ENCODE measurements at places on chromosomes 12 and 14. TPM values are rescaled to one million over a fixed set of nuclear protein-coding genes. Genes with fewer than 3 reads are reported as not detected.

The FAM234B gene
- total RNA-seq, result 4.8 TPM

DNA sequence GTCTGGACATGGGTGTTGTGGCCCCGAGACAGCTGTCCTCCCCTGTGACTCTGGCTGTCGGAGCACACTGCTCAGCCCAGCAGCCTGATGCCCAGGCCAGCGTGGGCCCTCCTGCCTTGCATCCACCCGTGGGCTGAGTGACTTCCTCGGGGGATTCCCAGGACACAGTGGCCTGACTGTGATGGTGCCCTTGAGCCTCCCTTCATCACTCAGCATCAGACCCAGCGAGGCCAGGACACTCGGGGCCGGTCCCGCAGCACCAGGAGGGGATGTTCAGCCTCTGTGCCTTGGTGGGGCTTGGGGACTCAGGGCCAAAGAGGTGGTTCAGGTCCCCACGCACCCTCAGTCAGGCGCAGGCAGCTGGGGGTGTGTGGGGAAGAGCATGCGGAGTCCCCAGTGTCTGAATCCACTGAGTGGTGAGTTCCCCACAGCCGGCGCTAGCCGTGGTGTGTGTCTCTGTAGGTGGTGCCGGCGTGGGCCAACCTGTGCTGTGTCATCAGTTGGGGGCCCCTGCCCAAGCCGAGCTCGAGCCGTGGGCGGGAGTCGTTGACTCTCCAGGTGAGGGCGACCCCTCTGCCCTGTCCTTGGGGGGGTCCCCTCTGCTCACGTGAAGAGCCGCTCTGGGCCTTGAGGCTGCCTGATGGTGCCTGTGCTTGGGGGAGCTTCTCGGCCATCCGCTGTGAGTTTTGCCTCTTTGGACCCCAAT lies 185.8 kb downstream of the ADGRD1 start:
- no peaks in the 10 kb centered on the region for H3K27me3 ChIP-seq
- H3K4me1 ChIP-seq, result no peaks in the 10 kb centered on the region
- no peak overlapping the region for H3K27ac ChIP-seq
- H3K4me3 ChIP-seq, result no peak overlapping the region
- H3K36me3 ChIP-seq, result no peaks in the 10 kb centered on the region

The ETFBKMT gene
- 4.4 TPM for total RNA-seq

The SDS gene
- not detected for total RNA-seq

The SRRM4 gene
- not detected for total RNA-seq

DNA sequence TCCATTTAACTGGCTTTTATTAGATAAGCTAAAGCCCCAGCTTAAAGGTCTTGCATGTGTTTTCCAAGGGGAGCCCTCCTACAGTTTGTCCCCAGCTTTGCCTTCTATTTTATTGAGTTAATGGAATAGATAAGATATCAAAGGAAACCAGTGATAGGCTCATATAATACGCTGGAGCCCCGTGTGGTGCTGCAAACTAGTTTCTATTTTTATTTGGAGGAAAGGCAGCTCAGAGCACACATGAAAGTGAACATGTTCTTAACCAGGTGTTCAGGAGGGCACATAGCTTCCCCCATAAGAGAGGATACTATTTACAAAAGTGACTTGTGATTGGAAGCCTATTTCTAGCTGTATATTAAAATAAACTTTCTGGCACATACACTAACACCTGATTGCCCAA lies 251.7 kb downstream of the PDZRN4 start:
- no peak for DNase-seq
- no peak overlapping the region for H3K4me3 ChIP-seq
- H3K4me1 ChIP-seq, result no peaks in the 10 kb centered on the region
- H3K36me3 ChIP-seq, result no peaks in the 10 kb centered on the region
- no peaks in the 10 kb centered on the region for H3K27me3 ChIP-seq

DNA sequence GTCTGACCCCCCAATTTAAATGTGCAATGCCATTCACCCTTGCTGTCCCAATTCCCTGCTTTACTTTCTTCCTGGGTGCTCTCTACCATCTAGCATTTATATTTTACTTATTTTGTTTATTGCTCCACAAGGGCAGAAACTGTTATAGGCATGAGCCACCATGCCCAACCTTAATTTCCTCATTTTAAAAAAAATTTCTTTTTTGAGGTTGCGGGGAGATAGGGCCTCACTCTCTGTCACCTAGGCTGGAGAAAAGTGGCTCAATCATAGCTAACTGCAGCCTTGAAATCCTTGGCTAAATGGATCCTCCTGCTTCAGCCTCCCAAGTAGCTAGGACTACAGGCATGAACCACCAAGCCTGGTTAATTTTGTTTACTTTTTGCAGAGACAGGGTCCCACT lies 13.0 kb downstream of the HPD start:
- no peaks in the 10 kb centered on the region for H3K36me3 ChIP-seq
- H3K4me1 ChIP-seq, result no peaks in the 10 kb centered on the region
- no peak overlapping the region for H3K4me3 ChIP-seq
- H3K27ac ChIP-seq, result no peak overlapping the region
- DNase-seq, result no peak

The CLEC4D gene
- 0.16 TPM for total RNA-seq

The CPNE6 gene
- 2.9 TPM for total RNA-seq

The FLVCR2 gene
- 2.4 TPM for total RNA-seq

The GON7 gene
- 10.5 TPM for total RNA-seq

GRCh38 chr14:101469382-101470247 lies 91.7 kb upstream of the DIO3 start:
- H3K36me3 ChIP-seq, result no peaks in the 10 kb centered on the region
- H3K27ac ChIP-seq, result no peak overlapping the region
- no peaks in the 10 kb centered on the region for H3K27me3 ChIP-seq
- no peaks in the 10 kb centered on the region for H3K4me1 ChIP-seq

The DHRS1 gene
- total RNA-seq, result 34.6 TPM

DNA sequence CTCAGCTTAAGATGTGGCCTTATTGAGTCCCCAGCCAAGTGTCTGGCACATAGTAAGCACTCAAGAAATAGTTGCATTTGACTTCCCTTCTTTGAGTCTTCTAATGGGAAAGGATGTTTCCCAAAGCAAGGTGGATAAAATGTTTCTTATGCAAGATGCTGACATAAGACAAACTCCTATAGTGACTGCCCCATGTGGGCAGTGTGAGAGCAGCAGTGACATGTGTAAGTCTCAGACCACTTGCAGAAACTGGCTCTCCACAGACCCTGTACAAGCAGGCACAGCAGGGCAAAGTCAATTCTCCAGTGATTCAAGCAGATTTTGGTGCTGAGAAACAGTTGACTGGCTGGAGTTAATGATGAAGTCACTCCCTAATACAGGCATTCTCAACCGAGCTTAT lies 255.3 kb downstream of the ANO2 start:
- no peaks in the 10 kb centered on the region for H3K36me3 ChIP-seq
- H3K27me3 ChIP-seq, result no peaks in the 10 kb centered on the region
- no peak overlapping the region for H3K4me3 ChIP-seq
- H3K27ac ChIP-seq, result no peak overlapping the region

DNA sequence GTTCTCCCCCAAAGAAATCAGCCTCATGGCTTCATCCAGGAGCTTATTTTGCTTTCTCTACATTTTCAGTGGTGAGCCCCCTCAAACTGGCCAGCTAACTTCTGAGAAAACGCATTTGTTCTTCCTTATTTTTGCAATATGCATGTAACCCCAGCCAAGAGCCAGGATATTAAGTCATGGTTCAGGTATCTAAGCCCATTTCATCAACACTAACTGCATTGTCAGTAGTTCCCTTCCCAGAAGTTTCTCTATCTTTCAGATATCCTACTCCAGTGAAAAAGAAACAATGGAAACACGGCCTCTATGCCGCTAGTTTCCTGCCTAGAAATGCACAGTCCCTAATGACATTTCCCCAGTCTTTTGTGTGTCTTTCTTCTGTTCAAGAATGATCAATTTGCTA lies 102.8 kb upstream of the RASSF8 start:
- no peaks in the 10 kb centered on the region for H3K4me1 ChIP-seq
- H3K4me3 ChIP-seq, result no peak overlapping the region
- no peak for DNase-seq
- no peaks in the 10 kb centered on the region for H3K27me3 ChIP-seq
- H3K27ac ChIP-seq, result no peak overlapping the region
- no peaks in the 10 kb centered on the region for H3K36me3 ChIP-seq

- no peak overlapping the region for H3K27ac ChIP-seq
- no peaks in the 10 kb centered on the region for H3K4me1 ChIP-seq
- no peaks in the 10 kb centered on the region for H3K36me3 ChIP-seq
Observed at GRCh38 chr12:28104316-28104715, 85.9 kb upstream of the CCDC91 start.

GRCh38 chr14:101929946-101930345 lies 34.4 kb upstream of the DYNC1H1 start:
- peak; percentile 52 for DNase-seq
- no peaks in the 10 kb centered on the region for H3K36me3 ChIP-seq
- no peak overlapping the region for H3K27ac ChIP-seq
- peaks cover 23% of the 10 kb centered on the region for H3K4me1 ChIP-seq

- peaks cover 10% of the 10 kb centered on the region for H3K4me1 ChIP-seq
- no peak overlapping the region for H3K4me3 ChIP-seq
- no peak overlapping the region for H3K27ac ChIP-seq
- H3K27me3 ChIP-seq, result no peaks in the 10 kb centered on the region
Observed at GRCh38 chr12:104313568-104314241, 10.2 kb downstream of the EID3 start.

The PTPRR gene
- 0.99 TPM for total RNA-seq

DNA sequence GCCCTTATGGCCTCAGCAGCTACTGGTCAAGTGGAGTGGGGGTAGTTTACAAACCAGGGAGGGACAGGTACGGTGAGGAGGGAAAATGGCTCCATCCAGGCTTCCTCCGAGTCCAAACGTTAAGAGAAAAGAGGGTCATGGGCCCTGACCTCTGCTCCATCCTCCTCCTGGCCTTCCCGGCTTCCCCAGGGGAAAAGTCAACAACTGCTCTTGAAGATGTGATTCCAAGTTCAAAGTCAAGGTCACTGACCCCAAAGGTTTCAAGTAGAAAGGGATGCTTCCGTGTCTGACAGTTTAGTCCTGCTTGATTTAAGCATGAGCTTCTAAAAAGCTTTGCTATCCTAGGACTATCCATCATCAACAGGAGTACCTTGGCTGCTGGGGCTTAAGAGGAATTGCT lies 28.5 kb downstream of the CCDC88C start:
- H3K27ac ChIP-seq, result no peak overlapping the region
- H3K27me3 ChIP-seq, result no peaks in the 10 kb centered on the region
- no peak for DNase-seq
- peaks cover 5% of the 10 kb centered on the region for H3K4me1 ChIP-seq
- no peaks in the 10 kb centered on the region for H3K36me3 ChIP-seq

DNA sequence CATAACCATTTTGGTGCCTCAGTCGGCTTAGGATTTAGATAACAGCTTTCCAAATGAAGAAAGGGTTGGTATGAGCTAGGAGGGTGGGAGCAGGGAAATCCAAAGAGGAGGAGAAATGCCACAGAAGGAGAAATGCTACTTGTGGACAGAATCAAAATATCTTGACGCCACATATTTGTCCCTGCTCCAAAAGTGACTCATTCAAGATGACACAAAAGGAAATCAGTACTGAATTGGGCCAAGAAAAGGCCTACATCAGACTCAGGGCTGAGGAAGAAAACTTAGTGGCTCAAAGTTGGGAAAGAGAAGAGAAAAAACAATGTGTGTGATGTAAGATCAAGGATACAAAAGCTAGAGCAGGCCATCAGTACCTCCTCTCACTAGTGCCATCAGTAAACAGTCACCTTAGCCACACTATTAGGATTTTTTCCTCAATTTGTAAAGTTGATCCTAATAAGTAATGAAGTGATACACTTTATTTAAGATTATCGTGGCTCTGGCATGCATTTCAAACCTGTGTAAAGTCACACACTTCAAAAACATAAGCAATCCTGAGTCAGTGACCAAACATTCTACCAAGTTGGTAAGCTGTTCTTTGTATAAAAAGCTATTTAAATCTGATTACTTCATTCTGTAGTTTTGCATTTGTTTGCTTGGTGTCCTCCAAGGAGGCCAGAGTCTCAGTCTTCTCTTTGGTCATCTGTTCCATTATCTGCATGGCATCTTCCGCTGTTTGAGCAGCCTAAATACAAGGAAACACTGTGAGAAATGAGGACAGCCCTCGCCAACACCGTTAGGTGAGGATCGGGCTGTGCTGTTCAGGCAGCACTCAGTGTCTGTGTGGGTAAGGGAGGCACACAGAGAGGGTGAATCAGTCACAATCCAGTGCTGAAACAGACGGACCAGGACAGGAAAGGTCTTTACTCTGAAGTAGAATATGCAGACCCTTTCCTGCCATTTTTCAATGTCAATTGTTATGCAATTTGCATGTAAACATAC lies 52.6 kb upstream of the VPS33A start:
- no peak for DNase-seq
- H3K4me3 ChIP-seq, result no peak overlapping the region
- peak overlapping the region; percentile 58 for H3K27ac ChIP-seq
- H3K27me3 ChIP-seq, result no peaks in the 10 kb centered on the region
- peaks cover 6% of the 10 kb centered on the region for H3K4me1 ChIP-seq

The TSHR gene
- total RNA-seq, result not detected

- no peak overlapping the region for H3K4me3 ChIP-seq
- no peak for DNase-seq
- H3K27me3 ChIP-seq, result peaks cover 6% of the 10 kb centered on the region
- no peaks in the 10 kb centered on the region for H3K4me1 ChIP-seq
Observed at GRCh38 chr12:132410849-132411248, 79.1 kb upstream of the FBRSL1 start.

- H3K4me3 ChIP-seq, result peak overlapping the region; percentile 45
- H3K27me3 ChIP-seq, result no peaks in the 10 kb centered on the region
- H3K4me1 ChIP-seq, result peaks cover 52% of the 10 kb centered on the region
Observed at GRCh38 chr14:50002926-50003212, 110.0 kb downstream of the ARF6 start.

DNA sequence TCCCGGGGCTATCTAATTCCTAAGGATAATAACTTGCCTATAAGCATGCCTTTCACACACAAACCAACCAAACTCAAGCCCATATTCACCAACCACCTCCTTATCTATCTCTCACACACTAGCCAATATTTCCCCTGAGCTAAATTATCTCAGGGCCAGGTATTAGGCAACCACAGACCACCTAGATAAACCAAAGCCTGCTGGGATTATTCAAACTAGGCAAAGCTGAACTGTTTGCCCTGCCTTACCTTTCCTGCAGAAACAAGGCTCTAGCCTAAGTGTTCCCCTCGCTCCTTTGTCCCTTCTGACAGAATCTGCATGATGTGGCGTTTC lies 114.7 kb upstream of the EEA1 start:
- no peaks in the 10 kb centered on the region for H3K27me3 ChIP-seq
- no peak overlapping the region for H3K4me3 ChIP-seq
- no peak for DNase-seq
- no peaks in the 10 kb centered on the region for H3K4me1 ChIP-seq
- no peak overlapping the region for H3K27ac ChIP-seq

- no peaks in the 10 kb centered on the region for H3K27me3 ChIP-seq
- no peak overlapping the region for H3K4me3 ChIP-seq
- no peaks in the 10 kb centered on the region for H3K4me1 ChIP-seq
Observed at GRCh38 chr12:118813778-118814357, 167.5 kb upstream of the SRRM4 start.

GRCh38 chr12:32897281-32897610 lies 669 bp upstream of the PKP2 start:
- H3K4me3 ChIP-seq, result peak overlapping the region; percentile 60
- no peak overlapping the region for H3K27ac ChIP-seq
- DNase-seq, result no peak
- peaks cover 18% of the 10 kb centered on the region for H3K4me1 ChIP-seq
- H3K36me3 ChIP-seq, result no peaks in the 10 kb centered on the region
